EH (cell line): ENCODE measurements at places on chromosomes 11 and 22.

GRCh38 chr11:36775130-36775529 lies 177.1 kb upstream of the RAG2 start:
- DNase-seq = peak; percentile 11

DNA sequence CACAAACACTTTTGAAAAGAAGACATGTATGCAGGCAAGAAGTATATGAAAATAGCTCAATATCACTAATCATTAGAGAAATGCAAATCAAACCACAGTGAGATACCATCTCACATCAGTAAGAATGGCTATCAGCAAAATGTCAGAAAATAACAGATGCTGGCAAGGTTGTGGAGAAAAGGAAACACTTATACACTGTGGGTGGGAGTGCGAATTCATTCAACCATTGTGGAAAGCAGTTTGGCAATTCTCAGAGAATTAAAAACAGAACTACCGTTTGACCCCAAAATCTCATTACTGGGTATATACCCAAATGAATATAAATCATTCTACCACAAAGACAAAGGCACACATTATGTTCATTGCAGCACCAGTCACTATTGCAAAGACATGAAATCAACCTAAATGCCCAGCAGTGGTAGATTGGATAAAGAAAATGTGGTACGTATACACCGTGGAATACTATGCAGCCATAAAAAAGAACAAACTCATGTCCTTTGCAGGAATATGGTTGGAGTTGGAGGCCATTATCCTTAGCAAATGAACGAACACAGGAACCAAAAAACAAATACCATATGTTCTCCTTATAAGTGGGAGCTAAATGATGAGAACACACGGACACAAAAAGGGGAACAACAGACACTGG lies 18.5 kb downstream of the MMP13 start:
- no peak for DNase-seq

DNA sequence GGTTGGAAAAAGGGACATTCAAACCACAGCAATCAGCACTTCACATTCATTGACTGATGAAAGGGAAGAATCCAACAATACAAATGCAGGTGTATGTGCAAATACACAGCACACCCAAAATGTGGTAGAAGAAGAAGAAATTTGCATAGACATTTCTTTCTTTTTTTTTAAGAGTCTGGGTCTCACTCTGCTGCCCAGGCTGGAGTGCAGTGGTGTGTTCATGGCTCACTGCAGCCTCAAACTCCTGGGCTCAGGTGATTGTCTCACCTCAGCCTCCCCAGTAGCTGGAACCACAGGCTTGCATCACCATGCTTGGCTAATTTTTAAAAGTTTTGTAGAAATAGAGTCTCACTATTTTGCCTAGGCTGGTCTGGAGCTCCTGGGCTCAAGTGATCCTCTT lies 21.9 kb downstream of the CARS1 start:
- no peak for DNase-seq

DNA sequence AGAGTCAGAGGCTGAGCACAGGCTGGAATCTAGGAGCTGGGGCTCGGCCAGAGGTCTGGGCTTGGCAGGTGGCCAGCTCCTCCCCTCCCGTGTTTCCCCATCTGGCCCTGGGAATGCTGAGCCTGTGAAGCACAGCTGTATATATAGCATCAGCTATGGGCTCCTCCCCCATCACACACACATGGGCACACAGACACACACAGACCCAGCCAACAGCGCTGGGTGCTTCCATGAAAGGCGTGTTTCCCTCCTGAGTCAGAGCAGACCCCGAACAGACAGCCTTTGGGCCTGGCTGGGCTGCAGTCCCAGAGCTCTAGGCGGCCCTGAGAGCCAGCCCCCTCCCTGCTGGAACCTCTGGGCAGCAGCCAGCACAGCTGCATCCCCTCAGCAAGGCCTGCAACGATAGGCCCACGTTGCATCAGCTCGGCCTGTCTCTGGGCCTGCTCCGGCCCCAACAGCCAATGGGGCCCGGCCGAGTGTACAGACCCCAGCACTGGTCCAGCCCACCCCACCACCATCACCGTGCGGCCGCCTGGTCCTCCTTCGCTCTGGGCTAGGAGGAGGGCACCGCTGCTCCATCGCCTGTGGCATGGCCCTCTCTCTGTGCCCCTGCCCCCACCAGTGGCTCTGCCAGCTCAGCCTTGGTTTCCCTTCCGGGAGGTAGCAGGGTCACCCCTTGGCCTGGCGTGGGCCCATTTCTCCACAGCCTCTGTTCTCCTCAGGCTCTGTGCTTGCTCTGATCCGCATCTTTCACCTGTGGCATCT lies 7.6 kb upstream of the SERPINH1 start:
- DNase-seq = peak; percentile 100

DNA sequence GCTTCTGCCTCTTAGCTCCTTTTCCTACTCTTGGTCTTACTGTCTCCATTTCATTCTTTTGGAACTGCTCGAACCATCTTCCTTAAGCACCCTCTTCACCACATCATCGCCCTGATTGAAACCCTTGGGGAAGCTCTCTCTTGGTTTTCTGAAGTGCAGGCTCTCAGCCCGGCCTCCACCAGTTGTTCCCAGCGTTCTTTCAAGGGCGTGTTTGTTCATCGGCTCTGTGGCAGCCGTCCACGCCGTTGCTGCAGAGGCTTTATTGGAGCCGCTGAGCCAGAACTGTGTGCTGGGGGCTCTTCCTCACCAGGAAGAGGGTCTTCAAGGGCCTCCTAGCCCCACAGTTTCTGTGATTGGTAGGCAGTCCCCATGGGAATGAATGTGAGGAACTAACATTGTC lies 214.1 kb downstream of the TBC1D22A start:
- no peak for DNase-seq

GRCh38 chr22:35950262-35950661 lies 78.4 kb downstream of the RBFOX2 start:
- no peak for DNase-seq

- DNase-seq = no peak
Observed at GRCh38 chr11:17852246-17852645, 117.7 kb downstream of the KCNC1 start.

DNA sequence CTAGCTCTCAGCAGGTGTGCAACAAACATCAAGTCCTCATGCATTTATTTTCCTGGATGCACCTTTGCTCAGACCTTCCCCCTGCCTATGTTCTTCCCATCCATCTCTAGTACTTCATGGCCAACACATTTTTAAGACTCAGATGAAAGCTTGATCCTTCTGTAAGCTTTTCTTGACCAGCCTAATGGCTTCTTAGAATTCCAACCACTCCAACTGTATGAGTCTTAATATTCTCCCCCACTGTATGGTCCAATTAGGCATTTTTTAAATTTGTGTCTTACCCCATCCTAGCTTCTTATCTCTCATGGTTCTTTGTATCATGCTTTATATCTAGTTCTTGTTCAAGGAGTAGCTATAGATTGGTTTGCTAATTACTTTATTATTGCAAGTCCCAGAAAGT lies 44.8 kb downstream of the TENM4 start:
- DNase-seq = peak; percentile 60

- no peak for DNase-seq
Observed at GRCh38 chr11:65883058-65883761, 3.6 kb downstream of the CTSW start.

- DNase-seq = peak; percentile 49
Observed at GRCh38 chr11:34213366-34213765, 107.9 kb downstream of the NAT10 start.

DNA sequence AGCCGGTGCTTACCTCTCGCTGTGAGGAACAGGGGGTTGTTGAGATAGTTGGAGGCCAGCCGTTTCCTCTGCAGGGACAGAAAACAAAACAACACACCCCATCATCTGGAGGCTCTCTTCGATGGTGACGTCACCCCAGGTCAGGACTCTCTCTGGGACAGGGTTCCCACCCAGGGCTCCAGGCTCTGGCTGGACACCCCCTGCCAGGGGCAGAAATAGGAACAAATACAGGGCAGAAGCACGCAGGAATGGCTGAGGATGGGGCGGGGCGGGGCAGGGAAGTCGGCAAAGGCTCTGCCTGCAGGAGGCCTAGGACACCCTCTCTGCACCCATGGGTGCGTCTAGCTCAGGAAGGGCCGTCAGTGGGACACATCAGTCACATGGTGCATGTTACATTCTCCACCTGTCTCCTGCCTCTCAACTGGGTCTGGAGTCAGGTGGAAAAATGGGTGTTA lies 118.5 kb downstream of the PHF21B start:
- no peak for DNase-seq

DNA sequence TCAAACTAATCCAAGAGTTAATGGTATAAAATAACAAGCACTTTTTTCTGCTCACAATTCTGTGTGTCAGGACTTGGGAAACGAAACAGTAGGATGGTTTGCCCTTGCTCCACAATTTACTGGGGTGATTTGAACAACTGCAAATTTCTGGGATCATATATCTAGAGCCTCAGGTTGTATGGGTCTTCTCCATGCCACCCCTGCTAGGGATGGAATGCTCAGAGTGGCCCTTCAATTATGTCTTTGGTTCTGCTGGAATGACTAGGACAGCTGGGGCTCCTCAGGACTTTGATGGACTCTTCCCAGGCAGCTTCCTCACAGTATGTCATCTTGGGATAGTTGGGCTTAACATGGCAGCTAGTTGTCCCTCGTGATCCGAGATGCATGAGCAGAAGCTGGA lies 223.0 kb upstream of the ANO5 start:
- DNase-seq = no peak

GRCh38 chr11:107179829-107180228 lies 161.6 kb upstream of the GUCY1A2 start:
- DNase-seq = no peak

DNA sequence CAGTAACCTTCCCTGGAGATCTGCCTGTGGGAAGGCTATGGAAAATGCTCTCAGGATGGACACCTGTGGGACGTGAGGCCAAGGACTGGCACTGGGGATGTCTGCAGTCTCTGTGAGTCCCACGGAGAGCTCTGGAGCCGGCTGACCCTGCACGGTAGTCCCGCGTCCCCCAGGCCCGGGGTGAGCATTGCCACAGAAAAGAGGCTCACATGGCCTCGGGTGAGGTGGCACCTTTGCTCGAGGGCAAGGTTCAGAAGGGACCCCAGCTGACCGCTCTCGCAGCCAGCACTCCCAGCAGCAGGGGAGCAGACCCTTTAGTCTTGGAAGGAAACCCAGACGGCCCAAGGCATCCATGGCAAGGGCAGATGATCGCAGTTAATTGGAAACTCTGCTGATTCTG lies 9.0 kb downstream of the RTL6 start:
- no peak for DNase-seq

DNA sequence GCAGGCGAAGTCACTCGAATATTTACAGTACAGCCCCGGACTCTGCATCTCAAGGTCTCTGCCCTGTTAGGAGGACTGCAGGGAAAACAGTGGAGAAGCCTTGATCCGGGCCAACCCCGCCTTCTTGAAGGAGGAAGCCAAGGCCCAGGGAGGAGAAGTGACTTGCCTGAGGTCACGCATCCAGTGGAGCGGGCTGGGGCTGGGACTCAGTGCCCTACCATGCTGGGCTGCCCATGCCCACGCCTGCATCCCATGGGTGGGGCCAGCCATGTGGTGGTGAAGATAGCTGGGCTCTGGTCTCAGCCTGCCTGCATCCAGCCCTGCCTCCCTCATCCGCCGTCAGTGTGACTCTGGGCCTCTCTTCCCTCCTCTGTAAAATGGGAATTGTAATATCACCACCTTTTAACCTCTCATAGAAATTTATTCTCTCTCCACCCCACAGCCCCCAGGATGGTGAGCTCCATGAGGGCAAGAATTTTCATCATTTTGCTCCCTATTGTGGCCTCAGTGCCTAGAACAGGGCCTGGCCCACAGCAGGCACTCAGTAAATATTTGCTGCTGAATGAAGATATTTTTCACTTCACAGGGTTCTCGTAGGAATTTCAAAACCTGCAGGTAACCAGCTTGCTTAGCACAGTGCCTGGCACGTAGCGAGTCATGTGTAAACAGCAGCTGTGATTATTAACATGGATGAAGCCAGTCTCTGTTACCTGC lies 57.3 kb downstream of the OTOG start:
- no peak for DNase-seq

GRCh38 chr22:29141078-29141688 lies 64.5 kb upstream of the EMID1 start:
- no peak for DNase-seq

DNA sequence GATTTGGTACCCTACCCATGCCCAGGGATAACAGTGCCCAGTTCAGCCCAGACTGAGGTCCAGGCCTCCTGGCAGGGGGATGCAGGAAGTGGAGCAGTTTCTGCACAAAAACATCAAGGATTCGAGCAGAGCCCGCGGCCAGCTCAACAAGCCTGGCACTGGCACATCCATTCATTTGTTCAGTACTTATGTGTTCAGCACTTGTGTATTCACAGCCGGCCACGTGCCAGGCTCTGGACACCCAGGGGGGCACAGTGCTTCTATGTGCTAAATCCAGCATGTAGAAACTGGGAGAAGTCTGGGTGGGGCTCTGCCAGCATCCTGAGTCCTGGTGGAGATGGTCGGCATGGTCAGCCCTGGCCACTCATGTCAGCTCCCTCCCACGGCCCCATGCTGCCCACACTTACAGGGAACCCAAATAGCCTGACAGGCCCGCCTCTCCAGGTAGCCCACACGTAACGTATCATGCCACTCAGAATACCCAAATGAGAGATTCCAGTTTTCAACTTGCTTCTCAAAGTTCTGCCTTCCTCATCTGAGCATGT lies 28.5 kb downstream of the LINC01488 start:
- DNase-seq = no peak

GRCh38 chr22:44383064-44383575 lies 70.4 kb upstream of the SHISAL1 start:
- DNase-seq = no peak

GRCh38 chr22:24099666-24100065 lies 81.6 kb upstream of the SUSD2 start:
- no peak for DNase-seq
